Right ventricle myocardium superior (tissue), 1 donor: ENCODE measurements at places on chromosomes 1 and 21. TPM values are rescaled to one million over a fixed set of nuclear protein-coding genes. Genes with fewer than 3 reads are reported as not detected.

DNA sequence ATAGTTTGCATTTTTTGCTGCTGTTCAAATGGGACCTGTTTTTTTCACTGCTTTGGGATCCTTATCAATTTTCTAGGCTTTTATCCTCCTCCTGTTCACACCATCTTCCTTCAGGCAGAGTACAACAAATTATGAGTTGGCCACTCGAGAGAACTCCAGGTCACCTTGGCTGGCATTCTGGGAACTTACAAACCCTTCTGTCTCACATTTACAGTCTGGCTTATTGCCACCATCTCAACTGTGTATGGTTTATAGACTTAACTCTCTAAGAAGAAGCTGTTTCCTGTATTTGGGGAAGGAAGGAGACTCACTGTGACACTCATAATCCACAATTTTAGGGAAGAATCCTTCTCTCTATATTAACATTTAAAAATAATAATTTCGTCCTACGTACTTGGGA is 5.4 kb upstream of the ZNF691 start:
- DNase-seq = no peak

DNA sequence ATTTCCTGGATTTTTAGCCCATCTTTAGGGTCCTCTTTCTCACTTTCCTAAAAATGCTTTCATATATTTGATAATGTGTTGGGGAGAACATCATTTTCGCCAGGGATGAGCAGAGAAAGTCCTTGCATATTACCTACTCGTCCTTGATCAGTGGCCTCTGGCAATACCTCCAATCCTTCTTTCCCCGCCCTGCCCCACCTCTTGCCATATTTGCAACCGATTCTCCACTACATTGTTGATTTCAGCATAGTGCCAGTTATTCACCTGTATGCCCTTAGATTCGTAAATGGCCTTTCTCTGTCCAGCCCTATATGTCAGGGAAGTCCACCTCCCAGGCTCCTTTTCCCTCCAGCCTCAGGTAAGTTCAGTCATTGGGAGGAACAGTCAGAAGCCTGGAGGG is 13.5 kb upstream of the F3 start:
- no peak for DNase-seq

GRCh38 chr1:5554111-5554510 is 438.1 kb downstream of the NPHP4 start:
- no peak for DNase-seq

GRCh38 chr1:234631721-234632125 is 21.7 kb upstream of the IRF2BP2 start:
- DNase-seq = no peak

- no peak for DNase-seq
Measured at GRCh38 chr1:34842073-34842472, 17.5 kb downstream of the SMIM12 start.

- no peak for DNase-seq
Measured at GRCh38 chr1:84370831-84371394, 27.4 kb upstream of the DNASE2B start.

GRCh38 chr1:60488847-60489246 is 415.3 kb upstream of the C1orf87 start:
- no peak for DNase-seq

The IL6R gene
- total RNA-seq = 10.3 TPM
